ENCODE measurements at places on chromosomes 6 and 20. TPM values are rescaled to one million over a fixed set of nuclear protein-coding genes. Genes with fewer than 3 reads are reported as not detected.
A peak's percentile ranks its signal among the peaks of the same experiment; 100 is the strongest.

DNA sequence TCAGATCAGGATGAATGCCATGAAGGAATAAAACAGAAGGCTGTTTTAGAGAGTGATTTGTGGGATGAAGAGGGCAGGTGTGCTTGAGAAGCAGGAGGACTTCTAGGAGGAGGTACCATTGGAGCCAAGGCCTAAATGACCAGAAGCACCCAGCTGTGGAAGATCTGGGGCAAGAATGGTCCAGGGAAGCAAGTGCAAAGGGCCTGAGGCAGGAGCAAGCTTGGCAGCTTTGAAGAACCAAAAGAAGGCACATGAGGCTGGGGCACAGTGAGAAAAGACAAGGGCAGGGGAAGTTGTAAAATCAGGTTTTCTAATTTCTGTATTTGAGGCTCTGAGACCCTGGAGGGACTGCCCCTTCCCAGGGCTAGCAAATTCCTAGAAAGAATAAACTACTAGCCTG lies 9.8 kb downstream of the SLC13A3 start:
- H3K27me3 ChIP-seq: no peaks in the 10 kb centered on the region

- H3K27me3 ChIP-seq: no peaks in the 10 kb centered on the region
- no peaks in the 10 kb centered on the region for H3K36me3 ChIP-seq
- no peak for DNase-seq
- no peak overlapping the region for H3K27ac ChIP-seq
- no peaks in the 10 kb centered on the region for H3K4me1 ChIP-seq
These were observed 670.7 kb upstream of the CITED2 start for GRCh38 chr6:140045116-140045515.

- no peak overlapping the region for H3K4me3 ChIP-seq
- no peaks in the 10 kb centered on the region for H3K4me1 ChIP-seq
- H3K27me3 ChIP-seq: no peaks in the 10 kb centered on the region
These were observed 266.9 kb downstream of the UST start for GRCh38 chr6:149013586-149014344.

DNA sequence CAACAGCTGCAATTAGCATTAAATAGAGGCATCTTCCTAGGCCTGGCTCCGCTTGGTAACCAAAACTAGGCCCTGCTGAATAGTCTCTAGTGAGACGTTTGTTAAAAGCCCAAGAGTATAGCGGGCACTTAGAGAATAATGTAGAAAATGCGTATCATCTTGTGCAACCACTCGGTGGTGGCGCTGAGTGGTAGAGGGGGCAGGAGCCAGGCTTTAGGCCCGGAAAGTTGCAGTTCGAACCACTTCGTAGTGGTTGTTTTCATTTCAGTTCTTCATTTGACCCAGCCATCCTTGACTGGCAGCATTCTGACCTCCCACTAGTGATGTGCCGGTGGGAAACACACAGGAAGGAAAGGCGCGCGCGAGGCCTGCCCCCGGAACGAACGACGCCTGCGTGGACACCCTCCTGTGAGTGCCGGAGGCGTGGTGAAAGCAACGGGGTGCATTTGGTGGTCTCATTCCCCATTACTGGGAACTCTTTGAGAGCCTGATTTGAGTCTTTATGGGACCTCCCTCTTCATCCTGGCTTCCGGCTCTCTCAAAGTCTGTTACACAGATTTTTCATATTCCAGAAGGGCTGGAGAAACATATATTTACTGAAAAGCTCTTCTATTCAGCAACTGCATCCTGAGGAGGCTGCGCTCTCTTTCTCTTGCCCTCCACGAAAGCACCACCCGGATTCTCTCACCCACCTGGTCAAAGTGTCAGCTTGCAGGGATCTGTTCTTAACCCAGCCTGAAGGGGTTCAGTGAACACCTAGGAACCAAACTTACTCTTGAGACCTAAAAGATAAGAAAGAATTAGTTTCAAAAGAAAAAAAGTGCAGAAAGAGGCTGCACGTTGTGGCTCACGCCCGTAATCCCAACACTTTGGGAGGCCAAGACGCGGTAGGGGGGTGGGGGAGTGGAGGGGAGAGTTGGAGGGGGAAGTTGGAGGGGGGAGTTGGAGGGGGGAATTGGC lies 18.2 kb downstream of the GPX5 start:
- no peak overlapping the region for H3K27ac ChIP-seq
- H3K4me1 ChIP-seq: peaks cover 3% of the 10 kb centered on the region
- DNase-seq: no peak
- H3K36me3 ChIP-seq: no peaks in the 10 kb centered on the region
- H3K4me3 ChIP-seq: peak overlapping the region; percentile 43

- H3K27me3 ChIP-seq: no peaks in the 10 kb centered on the region
- no peak overlapping the region for H3K27ac ChIP-seq
- H3K36me3 ChIP-seq: no peaks in the 10 kb centered on the region
- H3K4me1 ChIP-seq: no peaks in the 10 kb centered on the region
These were observed 579.8 kb upstream of the AGPAT4 start for GRCh38 chr6:161853657-161854056.

GRCh38 chr6:26200918-26201721 lies 113.9 kb downstream of the HFE start:
- no peak overlapping the region for H3K27ac ChIP-seq
- H3K4me1 ChIP-seq: peaks cover 3% of the 10 kb centered on the region
- DNase-seq: no peak
- H3K36me3 ChIP-seq: no peaks in the 10 kb centered on the region

GRCh38 chr6:106825156-106825555 lies 149.4 kb downstream of the CD24 start:
- DNase-seq: no peak
- H3K4me1 ChIP-seq: no peaks in the 10 kb centered on the region
- H3K27me3 ChIP-seq: no peaks in the 10 kb centered on the region

- no peak for DNase-seq
- H3K4me1 ChIP-seq: peaks cover 36% of the 10 kb centered on the region
- H3K36me3 ChIP-seq: no peaks in the 10 kb centered on the region
- H3K4me3 ChIP-seq: no peak overlapping the region
- H3K27me3 ChIP-seq: no peaks in the 10 kb centered on the region
These were observed 22.9 kb downstream of the STX7 start for GRCh38 chr6:132490024-132490423.

GRCh38 chr6:62891065-62891647 lies 320.1 kb upstream of the FKBP1C start:
- H3K4me1 ChIP-seq: no peaks in the 10 kb centered on the region
- H3K36me3 ChIP-seq: no peaks in the 10 kb centered on the region
- no peak overlapping the region for H3K4me3 ChIP-seq
- no peak for DNase-seq

- DNase-seq: no peak
- H3K36me3 ChIP-seq: no peaks in the 10 kb centered on the region
- no peak overlapping the region for H3K4me3 ChIP-seq
- H3K27ac ChIP-seq: no peak overlapping the region
- H3K27me3 ChIP-seq: no peaks in the 10 kb centered on the region
- no peaks in the 10 kb centered on the region for H3K4me1 ChIP-seq
These were observed 414.2 kb upstream of the SPTLC3 start for GRCh38 chr20:12594410-12595088.

- H3K27me3 ChIP-seq: no peaks in the 10 kb centered on the region
- no peak overlapping the region for H3K27ac ChIP-seq
- no peak overlapping the region for H3K4me3 ChIP-seq
- H3K4me1 ChIP-seq: peaks cover 51% of the 10 kb centered on the region
These were observed 7.4 kb downstream of the LY86 start for GRCh38 chr6:6595952-6596351.

DNA sequence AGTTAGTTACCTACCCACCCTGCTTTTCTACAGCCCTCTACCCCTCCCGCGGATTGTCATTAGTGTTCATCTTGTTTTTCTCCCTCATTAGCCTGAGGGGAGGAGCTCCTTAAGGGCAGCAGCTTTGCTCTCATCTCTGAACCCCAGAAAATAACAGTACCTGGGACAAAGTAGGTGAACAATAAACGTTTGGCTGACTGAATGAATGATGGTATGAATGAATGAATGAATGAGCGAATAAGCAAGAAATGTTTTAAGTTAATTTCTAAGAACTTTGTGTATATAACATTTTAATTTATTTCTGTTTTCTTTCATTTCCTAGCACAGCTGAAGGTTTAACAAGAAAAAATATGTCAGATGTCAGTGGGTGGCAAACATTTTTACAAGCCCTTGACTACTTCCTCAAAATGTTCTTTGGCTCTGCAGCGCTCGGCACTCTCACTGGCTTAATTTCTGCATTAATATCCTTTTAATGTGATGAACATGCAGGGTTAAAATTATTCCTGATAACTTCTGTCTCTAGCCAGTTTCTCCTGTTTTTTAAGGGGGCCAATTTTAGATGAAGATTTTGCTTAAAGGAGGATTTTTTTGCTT lies 50.1 kb downstream of the SLC9A8 start:
- no peaks in the 10 kb centered on the region for H3K27me3 ChIP-seq
- H3K27ac ChIP-seq: no peak overlapping the region
- H3K4me3 ChIP-seq: no peak overlapping the region
- no peaks in the 10 kb centered on the region for H3K4me1 ChIP-seq
- DNase-seq: no peak

GRCh38 chr6:13474360-13474759 lies 13.0 kb downstream of the GFOD1 start:
- H3K4me1 ChIP-seq: no peaks in the 10 kb centered on the region
- DNase-seq: no peak
- H3K27me3 ChIP-seq: no peaks in the 10 kb centered on the region
- H3K36me3 ChIP-seq: peaks cover 13% of the 10 kb centered on the region
- H3K27ac ChIP-seq: no peak overlapping the region

- no peak for DNase-seq
- H3K27ac ChIP-seq: no peak overlapping the region
- no peaks in the 10 kb centered on the region for H3K27me3 ChIP-seq
- peaks cover 3% of the 10 kb centered on the region for H3K36me3 ChIP-seq
- H3K4me3 ChIP-seq: no peak overlapping the region
These were observed 154.6 kb downstream of the KIF16B start for GRCh38 chr20:16418616-16419015.

GRCh38 chr6:150252714-150253444 lies 110.0 kb downstream of the PPP1R14C start:
- H3K4me1 ChIP-seq: no peaks in the 10 kb centered on the region
- H3K27me3 ChIP-seq: no peaks in the 10 kb centered on the region
- H3K27ac ChIP-seq: no peak overlapping the region
- H3K4me3 ChIP-seq: no peak overlapping the region
- no peaks in the 10 kb centered on the region for H3K36me3 ChIP-seq

- H3K36me3 ChIP-seq: no peaks in the 10 kb centered on the region
- H3K4me1 ChIP-seq: no peaks in the 10 kb centered on the region
- H3K4me3 ChIP-seq: no peak overlapping the region
- no peak overlapping the region for H3K27ac ChIP-seq
- H3K27me3 ChIP-seq: peaks cover 41% of the 10 kb centered on the region
- DNase-seq: no peak
These were observed 65.6 kb downstream of the SLC2A10 start for GRCh38 chr20:46774943-46775560.

GRCh38 chr6:32149092-32149755 lies 2.5 kb downstream of the PRRT1 start:
- peak overlapping the region; percentile 31 for H3K4me3 ChIP-seq
- no peak overlapping the region for H3K27ac ChIP-seq
- no peaks in the 10 kb centered on the region for H3K36me3 ChIP-seq
- no peak for DNase-seq

- no peaks in the 10 kb centered on the region for H3K27me3 ChIP-seq
- H3K4me3 ChIP-seq: no peak overlapping the region
- no peak for DNase-seq
- H3K4me1 ChIP-seq: peaks cover 22% of the 10 kb centered on the region
- no peaks in the 10 kb centered on the region for H3K36me3 ChIP-seq
- no peak overlapping the region for H3K27ac ChIP-seq
These were observed 43.6 kb upstream of the IYD start for GRCh38 chr6:150325066-150325772.

- H3K4me1 ChIP-seq: peaks cover 18% of the 10 kb centered on the region
- H3K4me3 ChIP-seq: no peak overlapping the region
These were observed 13.9 kb upstream of the CST7 start for GRCh38 chr20:24935140-24935539.

DNA sequence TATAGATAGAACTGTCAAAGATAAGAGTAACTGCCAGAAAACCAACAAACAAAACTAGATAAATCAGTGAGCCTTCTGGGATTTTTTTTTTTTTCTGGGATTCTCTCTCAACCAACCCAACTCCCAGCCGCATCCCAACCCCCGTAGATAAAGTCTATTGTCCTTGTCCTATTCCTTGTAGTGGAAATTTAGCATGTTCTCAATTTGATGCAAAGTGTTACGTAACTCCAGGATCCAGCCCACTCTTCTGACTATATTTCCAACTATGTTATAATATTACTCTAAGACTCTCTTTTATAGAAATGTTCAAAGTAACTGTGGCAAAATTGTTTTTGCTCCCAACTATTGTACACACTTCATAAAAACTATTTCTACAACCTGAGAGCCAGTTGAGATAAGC lies 15.4 kb upstream of the CDYL start:
- no peak overlapping the region for H3K27ac ChIP-seq
- H3K4me1 ChIP-seq: no peaks in the 10 kb centered on the region
- DNase-seq: no peak
- H3K4me3 ChIP-seq: no peak overlapping the region
- no peaks in the 10 kb centered on the region for H3K36me3 ChIP-seq
- H3K27me3 ChIP-seq: no peaks in the 10 kb centered on the region

- H3K27ac ChIP-seq: no peak overlapping the region
- DNase-seq: no peak
- no peak overlapping the region for H3K4me3 ChIP-seq
- H3K36me3 ChIP-seq: peaks cover 67% of the 10 kb centered on the region
These were observed 11.2 kb downstream of the NT5DC1 start for GRCh38 chr6:116111552-116112528.

DNA sequence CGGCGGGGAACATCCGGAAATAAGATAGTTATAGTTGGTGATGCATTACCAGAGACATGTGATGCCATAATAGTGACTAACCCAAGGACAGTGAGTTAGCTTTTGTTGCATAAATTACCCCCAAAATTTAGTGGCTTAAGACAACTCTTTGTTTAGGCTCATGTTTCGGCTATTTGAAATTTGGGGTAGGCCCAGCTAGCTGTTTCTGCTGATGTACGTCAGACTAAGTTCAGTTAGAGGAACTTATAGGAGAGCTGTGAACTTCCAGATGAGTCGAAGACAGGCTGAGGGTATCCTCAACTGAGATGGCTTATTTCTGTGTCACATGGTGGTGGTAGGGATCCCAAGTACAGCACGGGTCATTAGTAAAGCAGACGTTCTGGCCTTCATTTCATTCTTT lies 366.5 kb downstream of the PLCB1 start:
- no peak for DNase-seq
- H3K27ac ChIP-seq: no peak overlapping the region
- no peak overlapping the region for H3K4me3 ChIP-seq
- H3K4me1 ChIP-seq: peaks cover 4% of the 10 kb centered on the region

Gene C20orf141
- total RNA-seq: not detected

Gene KHDC1L
- not detected for total RNA-seq

Gene ADAM33
- total RNA-seq: 11.7 TPM

Gene ZC2HC1B
- not detected for total RNA-seq

Gene MOXD1
- total RNA-seq: 13.4 TPM

Gene TFAP2D
- total RNA-seq: not detected

Gene SLC2A10
- 11.5 TPM for total RNA-seq

Gene TMEM74B
- total RNA-seq: 15.8 TPM

Gene TUBB2B
- total RNA-seq: 0.59 TPM

Gene TSPYL1
- 72.7 TPM for total RNA-seq

Gene PRR18
- total RNA-seq: 0.59 TPM

Gene CENPB
- total RNA-seq: 76.2 TPM

Gene C6orf89
- total RNA-seq: 54.7 TPM
